ENCODE measurements at places on chromosomes 13 and 19.

DNA sequence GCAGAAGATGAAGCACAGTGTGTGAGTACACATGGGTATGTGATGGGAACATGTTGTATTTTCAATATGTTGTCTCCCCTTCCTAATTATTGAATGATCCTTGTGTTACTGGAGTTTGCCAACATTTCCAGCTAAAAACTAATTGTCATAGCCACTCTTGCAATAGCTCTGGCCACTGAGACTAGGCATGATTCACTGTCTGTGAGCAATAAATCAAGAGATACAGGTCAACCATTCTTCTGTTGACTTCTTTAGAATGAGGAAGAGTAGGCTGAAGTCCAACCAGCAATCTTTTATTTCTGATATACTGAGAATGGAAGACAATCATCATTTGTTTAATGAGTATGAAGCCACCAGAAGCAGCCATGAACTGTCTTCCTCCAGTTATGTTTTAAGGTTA lies 413.9 kb downstream of the SLITRK5 start:
- DNase-seq, result no peak

DNA sequence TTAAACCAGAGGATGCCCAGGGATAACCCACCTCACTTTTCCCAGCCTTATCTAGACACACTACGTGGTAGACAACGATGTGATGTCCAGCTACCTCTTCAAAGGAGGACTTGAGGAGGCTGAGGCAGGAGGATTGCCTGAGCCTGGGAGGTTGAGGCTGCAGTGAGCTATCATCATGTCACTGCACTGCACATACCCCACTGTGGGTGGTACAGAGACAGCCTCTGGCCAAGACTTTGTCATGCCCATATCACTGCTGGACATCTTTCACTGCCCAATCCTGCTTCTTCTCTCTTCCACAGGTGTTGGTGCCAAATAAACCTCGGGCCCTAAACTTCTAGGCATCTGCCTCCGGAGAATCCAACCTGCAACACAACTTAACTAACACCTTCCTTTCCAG lies 85.8 kb downstream of the FAM216B start:
- DNase-seq, result no peak

DNA sequence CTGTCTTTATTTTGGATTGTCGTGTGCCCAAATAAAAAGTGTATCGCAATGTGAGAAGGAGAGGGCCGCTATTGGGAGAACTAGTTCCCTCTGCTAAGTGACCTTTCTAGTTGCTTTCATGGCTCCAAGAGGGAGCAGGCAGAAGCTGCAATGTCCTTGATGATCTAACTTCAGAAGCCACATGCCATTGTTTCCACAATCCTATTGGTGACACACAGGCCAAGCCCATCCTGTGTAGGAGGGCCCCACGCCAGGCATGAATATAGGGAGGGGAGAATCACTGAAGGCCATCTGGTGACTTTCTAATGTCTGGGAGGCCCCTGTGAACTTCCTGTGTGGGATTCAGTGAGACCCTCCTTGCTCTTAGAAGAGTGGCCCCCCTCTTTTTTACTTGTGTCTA lies 47.8 kb upstream of the KPNA3 start:
- no peak for DNase-seq

GRCh38 chr13:66222926-66223325 lies 1007.2 kb downstream of the PCDH9 start:
- DNase-seq, result no peak
